ENCODE measurements at places on chromosomes 6 and 20.

GRCh38 chr6:158737082-158737709, 82.0 kb downstream of the EZR start:
- no peak for DNase-seq

DNA sequence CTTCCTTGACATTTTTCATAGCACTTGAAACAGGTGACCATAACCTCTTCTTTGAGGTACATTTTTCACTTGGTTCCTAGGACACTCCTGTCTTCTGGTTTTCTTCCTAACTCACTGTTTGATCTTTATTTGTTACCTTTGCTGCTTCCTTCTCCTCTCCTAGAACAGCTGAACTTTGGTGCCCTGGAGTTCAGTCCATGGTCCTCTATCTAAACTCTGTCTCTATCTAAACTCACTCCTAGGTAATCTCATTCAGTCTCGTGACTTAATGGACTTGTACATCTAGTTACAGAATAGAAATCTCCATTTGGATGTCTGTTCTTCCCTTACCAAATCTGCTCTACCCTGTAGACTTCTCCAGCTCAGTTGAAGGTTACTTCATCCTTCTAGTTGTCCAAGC, 73.7 kb downstream of the SHPRH start:
- no peak for DNase-seq

DNA sequence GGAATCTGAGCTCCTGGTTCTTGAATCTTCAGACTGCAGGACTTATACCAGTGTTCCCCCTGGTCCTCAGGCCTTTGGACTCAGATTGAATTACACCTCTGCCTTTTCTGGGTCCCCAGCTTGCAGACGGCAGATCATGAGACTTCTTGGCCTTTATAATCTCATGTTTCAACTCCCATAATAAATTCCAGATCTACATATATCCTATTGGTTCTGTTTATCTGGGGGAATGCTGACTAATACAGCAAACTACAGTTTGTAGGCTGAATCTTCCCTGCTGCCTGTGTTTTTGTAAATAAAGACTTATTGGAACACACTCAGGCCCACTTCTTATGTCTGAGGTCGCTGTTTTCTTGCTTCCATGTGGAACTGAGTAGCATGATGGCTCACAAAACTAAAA, 184.7 kb downstream of the HDGFL1 start:
- peak; percentile 64 for DNase-seq

DNA sequence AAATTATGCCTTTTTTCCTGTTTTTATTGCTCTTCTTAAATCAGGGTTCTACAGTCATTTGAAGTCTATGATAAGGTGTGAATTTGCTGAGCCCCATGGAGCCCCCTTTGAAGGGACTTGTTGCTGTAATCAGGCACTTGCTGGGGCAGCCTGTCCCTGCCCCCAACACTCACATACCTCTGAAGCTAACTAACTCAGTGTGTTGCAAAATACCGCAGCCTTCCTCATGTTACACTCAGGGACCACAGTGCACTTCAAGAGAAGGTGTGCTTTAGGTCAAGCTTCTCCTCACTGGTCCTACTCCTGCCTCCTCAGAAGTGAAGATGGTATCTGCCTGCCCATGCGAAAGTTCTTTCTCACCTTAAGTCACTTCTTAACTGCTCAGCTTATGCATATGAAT, 66.1 kb upstream of the GLP1R start:
- DNase-seq = no peak

DNA sequence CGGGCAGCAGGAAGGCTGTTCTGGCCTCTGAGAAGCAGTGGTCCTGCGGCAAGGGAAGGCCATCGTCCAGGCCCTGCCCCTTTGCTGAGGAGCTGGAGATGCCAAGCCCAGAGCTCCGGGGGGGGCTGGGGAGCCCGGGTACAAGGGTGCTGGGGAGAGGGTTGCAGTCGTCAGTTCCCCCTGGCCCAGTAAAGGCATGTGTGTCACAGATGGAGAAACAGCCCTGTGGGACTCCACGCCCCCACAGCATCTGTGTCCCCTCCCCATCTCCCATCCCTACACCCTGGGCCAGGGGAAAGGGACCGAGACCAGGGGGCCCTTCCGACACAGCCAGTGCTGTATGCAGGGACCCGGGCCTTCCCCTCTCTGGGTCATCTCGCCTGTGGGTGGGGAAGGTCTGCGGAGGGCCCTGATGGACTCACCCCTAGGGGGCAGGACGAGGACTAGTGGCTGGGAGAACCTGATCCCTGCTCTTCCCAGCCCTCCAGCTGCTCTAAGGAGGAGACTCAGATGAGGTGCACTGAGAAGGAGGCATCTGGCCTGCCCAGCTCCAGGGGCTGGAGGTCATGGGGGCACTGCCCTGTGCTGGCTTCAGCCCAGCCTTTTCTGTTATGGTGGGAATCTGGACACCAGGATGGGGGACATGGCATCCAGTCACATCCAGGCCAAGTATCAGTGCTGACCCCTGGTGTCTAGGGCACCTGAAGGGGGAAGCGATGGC, 609 bp downstream of the MYL9 start:
- peak; percentile 70 for DNase-seq

DNA sequence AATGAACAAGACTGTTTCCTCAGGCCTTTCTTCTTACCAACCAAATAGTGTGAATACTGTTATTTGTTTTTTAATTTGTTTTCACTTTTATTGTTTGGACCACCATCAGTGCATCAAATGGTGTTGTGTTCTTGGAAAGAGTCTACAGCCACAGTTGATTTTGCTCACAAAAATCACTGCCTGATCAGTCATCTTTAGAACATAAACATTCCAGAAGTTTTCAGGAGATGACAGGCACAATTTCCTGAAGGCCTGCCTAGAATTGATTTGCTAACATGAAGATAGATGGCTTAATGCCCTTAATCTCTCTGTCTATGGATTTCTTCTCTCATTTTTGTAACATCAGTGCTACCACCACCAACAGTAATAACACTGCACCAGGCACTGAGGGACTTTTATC, 13.5 kb downstream of the IL22RA2 start:
- DNase-seq = peak; percentile 29

DNA sequence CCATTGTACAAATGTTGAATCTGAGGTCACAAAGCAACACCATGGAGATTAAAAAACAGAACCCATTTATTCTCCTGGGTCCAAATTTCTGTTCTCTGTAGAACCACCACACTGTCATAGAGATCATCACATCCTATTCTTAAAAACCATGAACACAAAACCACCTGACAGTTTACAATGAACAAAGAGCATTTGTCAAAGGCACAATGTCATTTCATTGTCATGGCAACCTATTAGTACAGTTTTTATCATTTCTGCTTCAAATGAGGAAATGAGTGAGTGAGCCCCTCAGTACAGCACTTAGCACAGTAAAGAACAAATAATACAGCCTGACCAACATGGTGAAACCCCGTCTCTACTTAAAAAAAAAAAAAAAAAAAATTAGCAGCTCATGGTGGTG, 23.1 kb upstream of the LAMP5 start:
- DNase-seq = no peak

- DNase-seq = peak; percentile 13
Observed at GRCh38 chr20:14948416-14948815, 611.0 kb upstream of the FLRT3 start.

- no peak for DNase-seq
Observed at GRCh38 chr6:33577106-33577535, 3.0 kb downstream of the BAK1 start.

- DNase-seq = no peak
Observed at GRCh38 chr6:121223212-121223611, 111.1 kb downstream of the TBC1D32 start.

- no peak for DNase-seq
Observed at GRCh38 chr6:96742702-96743101, 94.6 kb downstream of the GPR63 start.

DNA sequence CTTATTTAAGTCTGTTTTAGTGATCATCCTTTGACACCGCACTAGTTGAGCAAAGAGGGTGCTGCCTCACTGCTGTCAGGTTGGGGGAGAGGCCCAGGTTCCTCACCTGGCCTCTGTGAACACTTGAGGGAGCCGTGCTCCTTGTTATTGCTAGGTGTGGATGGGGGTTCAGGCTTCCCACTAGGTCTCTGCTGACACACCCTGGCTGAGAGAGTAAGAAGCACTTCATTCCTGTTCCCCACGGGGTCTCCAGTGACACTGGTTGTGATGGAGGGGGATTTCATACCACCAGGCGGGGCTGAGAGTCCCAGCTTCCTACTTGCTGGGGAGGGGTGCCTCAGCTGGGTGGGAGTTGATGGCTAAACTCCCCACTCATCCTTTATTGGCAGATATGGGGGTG, 11.1 kb upstream of the NOTCH4 start:
- DNase-seq = no peak

DNA sequence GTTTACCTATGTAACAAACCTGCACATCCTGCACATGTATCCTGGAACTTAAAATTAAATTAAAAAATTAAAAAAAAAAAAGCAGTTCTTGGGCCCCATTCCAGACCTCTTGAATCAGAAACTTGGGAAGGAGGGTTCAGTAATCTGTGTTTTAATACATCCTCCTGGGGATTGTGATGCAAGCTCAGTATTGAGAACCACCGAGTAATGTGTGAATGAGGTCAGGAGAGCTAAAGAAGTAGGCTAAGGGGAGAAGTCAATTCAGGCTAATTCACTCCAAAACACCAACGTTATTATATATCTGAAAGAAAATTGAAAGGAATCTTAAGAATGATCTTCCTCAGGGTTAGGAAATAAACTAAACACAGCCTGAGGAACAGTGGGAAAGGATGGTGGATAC, 120.4 kb downstream of the RNF144B start:
- peak; percentile 52 for DNase-seq

- no peak for DNase-seq
Observed at GRCh38 chr20:64091770-64092169, 7.6 kb upstream of the LKAAEAR1 start.

- DNase-seq = peak; percentile 21
Observed at GRCh38 chr6:122285292-122285913, 114.0 kb upstream of the HSF2 start.

DNA sequence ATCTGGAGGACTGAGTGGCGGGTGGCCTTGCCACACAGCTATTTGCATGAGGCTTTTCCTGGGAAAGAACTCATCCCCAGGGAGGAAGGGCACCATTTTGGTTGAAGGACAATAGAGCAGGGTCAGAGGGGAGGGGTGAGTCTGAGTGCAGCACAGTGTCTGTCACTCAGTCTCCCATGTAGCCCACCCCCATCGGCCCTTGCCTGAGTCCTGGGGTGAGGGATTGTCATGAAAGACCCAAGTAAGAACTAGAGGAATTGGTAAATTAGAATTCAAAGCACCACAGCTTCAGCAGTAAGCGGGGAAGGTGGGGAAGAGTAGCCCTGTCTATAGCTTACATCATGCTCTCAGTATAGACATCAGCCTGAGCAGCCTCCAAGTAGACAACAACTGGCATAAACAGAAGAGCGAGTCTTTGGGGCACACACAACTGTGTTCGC, 90.4 kb upstream of the TMEM30A start:
- DNase-seq = no peak

DNA sequence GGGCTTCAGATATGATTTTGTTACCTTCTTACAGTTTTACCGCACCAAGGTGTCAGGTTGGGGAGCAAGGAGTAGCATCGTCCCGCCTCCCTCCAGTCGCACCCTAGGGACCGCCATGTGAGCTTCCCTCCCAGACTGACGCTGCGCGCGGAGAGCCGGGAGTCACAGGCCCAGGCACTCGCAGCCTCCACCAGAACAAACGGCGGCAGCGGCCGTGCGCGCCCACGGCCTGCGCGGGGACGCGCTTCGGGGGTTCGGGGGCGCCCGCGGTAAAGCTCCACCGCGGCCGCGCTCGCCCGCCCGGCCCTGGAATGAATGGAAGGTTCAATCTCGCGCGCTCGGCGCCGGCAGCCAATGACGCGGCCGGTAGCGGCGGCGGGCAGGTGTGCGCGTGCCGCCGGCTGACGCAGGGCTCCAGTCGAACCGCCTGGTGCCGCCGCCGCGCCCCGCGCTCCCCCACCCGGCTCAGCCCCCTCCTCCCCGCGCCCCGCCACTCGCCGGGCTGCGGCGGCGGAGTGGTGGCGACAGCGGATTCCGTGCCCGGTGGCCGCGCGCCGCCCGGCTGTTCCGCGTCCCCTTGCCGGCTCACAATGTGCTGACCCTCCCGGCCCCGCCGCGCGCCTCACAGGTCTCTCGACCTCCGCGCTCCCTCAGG, 16.5 kb upstream of the LIN28B start:
- DNase-seq = no peak

GRCh38 chr6:138526822-138527235, 27.5 kb upstream of the NHSL1 start:
- DNase-seq = no peak

DNA sequence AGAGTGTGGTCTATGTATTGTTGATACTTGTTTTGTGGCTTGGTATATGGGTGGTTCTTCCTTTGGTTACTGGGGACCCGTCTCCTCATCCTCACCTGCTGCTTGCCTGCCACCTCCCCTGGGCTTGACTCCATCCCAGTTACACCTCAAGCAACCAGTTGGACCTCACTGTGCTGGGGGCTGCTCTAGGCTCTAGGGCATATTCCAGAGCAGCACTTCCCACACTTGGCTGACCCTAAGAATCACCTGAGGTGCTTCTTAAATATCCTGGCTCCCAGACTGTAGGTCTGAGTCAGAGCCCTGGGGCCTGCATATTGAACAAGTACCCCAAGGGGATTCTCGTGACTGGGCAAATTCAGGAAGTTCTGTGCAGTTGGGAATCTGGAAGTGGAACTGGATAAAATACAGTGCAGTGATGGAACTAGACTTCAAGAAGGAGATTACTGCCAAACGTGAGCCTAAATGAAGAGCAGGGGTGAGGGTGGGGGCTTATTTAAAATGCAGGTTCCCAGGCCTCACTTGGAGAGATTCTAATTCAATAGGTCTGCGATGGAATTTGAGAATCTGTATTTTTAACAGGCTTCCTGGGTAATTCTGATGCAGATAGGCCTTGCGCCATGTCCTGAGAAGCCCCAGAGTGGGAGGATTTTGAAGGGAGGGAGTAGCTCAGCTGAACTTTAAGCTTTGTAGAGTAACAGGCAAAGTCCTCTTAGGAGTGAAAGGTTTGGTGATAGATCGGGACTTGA, 7.6 kb downstream of the SPATS1 start:
- DNase-seq = no peak

- peak; percentile 16 for DNase-seq
Observed at GRCh38 chr20:16530201-16530681, 43.0 kb downstream of the KIF16B start.

DNA sequence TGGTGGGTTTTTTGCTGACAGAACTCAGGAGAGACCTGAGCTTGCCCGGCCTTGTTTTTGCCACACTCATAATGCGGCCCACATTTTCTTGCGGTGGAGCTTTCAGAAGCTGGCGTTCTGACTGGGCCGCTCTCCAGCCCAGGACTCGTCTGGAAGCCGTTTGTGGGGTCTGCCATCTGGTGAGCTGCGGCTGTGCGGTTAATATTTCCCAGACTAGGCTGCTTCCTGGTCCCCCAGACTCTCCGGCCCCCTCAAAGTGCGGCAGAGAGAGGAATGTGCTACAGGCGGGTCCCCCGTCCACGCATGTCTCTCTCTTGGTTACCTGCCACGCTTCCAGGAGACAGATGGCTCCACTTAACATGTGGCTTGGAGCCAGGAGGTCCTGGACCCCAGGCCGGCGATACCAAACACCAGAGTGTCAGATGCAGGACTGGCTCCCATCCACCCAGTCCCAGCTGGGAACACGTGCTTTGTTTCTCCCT, 128.9 kb upstream of the PMEPA1 start:
- no peak for DNase-seq

GRCh38 chr6:111417946-111418345, 65.1 kb downstream of the REV3L start:
- DNase-seq = no peak

- peak; percentile 64 for DNase-seq
Observed at GRCh38 chr6:105509506-105510331, 106.8 kb upstream of the PREP start.

- DNase-seq = peak; percentile 75
Observed at GRCh38 chr6:32883789-32884188, 29.8 kb downstream of the PSMB9 start.

Data from choroid plexus epithelial cell (primary cell).